ENCODE measurements at places on chromosomes 7 and 10. TPM values are rescaled to one million over a fixed set of nuclear protein-coding genes. Genes with fewer than 3 reads are reported as not detected.

Gene SEMA4G
- not detected for total RNA-seq

Gene CISD1
- 31.9 TPM for total RNA-seq

Gene GRID1
- total RNA-seq = 5.2 TPM

DNA sequence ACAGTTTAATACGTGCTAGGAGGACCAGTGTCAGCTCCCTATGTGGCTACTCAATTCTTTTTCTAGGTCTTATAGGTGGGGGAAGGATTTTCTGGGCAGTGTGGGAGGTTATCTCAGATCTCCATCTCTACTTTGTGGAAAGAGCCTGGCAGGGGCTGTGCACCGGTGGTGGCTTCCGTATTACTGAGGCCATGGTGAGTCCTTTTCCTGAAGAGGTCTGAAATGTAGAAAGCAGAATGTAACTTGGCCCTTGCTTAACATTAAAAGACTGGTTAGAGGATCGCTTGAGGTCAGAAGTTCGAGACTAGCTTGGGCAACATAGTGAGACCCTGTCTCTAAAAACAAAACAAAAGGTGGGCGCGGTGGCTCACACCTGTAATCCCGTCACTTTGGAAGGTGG is 2.7 kb upstream of the TPST1 start:
- DNase-seq = no peak

- DNase-seq = no peak
Measured at GRCh38 chr7:96284835-96285234, 37.1 kb downstream of the SLC25A13 start.

Gene UPK3B
- total RNA-seq = 10.6 TPM

GRCh38 chr10:132104062-132104461 is 38.3 kb downstream of the JAKMIP3 start:
- no peak for DNase-seq

DNA sequence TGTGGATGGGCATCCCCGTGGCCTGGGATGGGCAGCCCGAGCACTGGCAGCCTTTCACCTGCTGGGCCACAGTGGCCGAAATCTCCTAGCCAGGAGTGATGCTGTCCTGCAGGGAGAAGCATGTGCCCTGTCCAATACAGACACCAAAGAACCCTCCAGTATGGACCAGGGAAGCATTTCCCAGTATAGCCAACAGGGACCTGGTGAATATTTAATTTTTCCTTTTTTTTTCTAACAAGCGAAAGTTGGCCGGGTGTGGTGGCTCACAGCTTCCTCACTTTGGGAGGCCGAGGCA is 11.0 kb downstream of the IMPDH1 start:
- DNase-seq = no peak

Gene IDI2
- not detected for total RNA-seq

DNA sequence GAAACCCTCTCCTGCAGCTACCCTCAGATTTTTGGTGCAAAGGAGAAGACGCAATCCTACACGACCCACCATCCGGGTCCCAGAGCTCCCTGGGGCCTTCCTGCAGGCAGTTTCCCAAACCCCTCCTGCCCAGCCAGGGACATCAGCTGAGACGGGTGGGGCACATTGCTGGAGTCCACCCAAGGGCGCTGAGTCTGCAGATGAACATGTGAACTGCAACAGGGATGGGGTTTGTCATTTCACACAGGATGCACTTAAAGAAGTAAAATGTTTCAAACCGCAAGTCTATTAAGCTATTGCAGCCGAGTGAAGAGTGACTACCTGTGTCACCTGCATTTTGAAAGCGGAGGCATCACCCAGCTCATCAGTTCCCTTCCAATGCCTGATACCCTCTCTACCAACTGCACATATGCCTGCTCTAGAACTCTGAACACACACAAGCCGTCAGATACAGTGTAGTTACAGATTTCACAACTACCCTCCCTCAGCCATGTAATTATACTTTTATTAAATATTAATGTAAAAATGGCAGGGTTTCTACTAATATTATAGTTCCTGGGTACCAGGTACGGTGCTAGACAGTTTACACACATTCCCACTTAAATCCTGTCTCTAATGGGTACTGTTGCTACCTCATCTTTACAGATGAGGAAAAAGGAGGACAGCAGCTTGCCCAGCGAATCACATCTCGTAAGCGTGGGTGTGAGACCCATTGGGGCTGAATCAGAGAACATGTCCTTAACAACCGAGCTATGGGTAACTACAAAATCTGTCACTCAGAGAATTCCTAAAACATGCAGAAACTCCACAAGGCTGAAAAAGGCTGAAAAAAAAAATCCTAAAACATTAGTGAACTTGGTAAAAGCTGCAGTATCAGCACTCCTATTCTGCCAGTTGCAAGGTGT is 71.2 kb downstream of the GRB10 start:
- peak; percentile 73 for DNase-seq

Gene CPED1
- total RNA-seq = 18.4 TPM

Gene EGFR
- 79.3 TPM for total RNA-seq

Gene NPC1L1
- total RNA-seq = not detected

Gene VIPR2
- total RNA-seq = not detected
